ENCODE measurements at places on chromosomes 11 and 22.

- no peak for DNase-seq
These were observed 621.1 kb downstream of the OPCML start for GRCh38 chr11:132911186-132911585.

DNA sequence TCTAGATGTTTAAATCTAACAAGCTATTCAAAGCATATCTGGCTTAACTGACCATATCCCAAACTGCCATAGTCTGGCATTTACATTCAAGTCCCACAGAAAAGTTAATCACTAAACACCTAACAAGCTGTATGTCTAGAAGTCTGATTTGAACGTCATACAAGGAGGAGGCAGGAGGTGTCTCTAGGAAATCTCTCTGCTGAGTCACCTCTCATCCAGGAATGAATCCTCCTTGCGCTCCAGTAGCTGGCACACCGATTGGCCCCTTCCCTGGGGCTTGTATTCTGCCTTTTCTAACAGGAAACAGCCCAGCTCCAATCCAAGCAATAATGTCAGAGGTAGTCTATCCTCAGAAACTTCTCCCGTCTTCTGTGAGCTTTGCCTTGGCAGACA, 31.8 kb downstream of the FEZ1 start:
- no peak for DNase-seq

GRCh38 chr22:37206841-37207821, 5.1 kb downstream of the SSTR3 start:
- no peak for DNase-seq

DNA sequence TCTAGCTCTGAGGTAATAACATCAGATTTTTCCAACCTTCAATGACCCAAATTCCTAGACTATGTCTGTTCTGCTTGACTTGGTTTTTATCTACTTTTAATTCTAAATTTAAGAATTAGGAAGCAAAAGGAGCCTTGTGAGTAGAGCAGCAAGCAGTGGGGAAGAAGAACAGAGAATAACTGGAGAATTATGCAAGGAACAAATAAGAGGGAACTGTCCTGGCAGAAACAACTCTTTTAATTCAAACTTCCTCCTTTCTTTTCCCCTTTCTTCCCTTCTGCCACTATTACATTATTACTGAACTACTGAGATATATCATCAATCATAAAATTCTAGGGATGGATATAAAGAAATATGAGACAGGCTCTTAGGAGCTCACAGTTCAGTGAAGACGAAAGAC, 276.1 kb downstream of the SBF2 start:
- no peak for DNase-seq

DNA sequence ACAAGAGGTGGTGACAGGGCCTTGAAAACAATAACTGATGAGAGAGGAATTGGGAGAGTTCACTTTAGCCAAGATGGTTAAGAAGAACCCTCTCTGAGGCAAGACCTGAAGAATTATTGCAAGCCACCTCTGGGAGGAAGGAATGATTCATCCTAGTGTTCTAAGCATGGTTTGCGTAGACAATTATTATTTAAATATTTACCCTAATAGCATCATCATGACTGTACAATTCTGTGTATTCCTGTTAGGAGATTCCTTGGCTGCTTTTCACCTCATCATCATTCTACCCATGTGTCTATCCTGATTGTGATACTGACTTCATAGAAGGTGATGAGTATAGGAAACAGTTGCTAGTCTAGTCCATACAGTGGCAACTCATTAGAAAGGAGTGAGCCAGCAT, 264.4 kb downstream of the DDX10 start:
- no peak for DNase-seq

GRCh38 chr22:50084614-50085021, 608 bp downstream of the MLC1 start:
- no peak for DNase-seq

- no peak for DNase-seq
These were observed 114.9 kb downstream of the MPPED2 start for GRCh38 chr11:30471244-30471643.

GRCh38 chr22:44424359-44424682, 73.7 kb downstream of the RTL6 start:
- DNase-seq, result no peak

- no peak for DNase-seq
These were observed 23.8 kb downstream of the NPTXR start for GRCh38 chr22:38820020-38820419.

- DNase-seq, result no peak
These were observed 166.7 kb downstream of the TBC1D22A start for GRCh38 chr22:46929046-46929709.

GRCh38 chr11:16986434-16987204, 27.6 kb downstream of the PLEKHA7 start:
- no peak for DNase-seq

GRCh38 chr11:76073724-76074123, 132.6 kb downstream of the WNT11 start:
- no peak for DNase-seq

- no peak for DNase-seq
These were observed 639 bp downstream of the CRY2 start for GRCh38 chr11:45847911-45848316.

DNA sequence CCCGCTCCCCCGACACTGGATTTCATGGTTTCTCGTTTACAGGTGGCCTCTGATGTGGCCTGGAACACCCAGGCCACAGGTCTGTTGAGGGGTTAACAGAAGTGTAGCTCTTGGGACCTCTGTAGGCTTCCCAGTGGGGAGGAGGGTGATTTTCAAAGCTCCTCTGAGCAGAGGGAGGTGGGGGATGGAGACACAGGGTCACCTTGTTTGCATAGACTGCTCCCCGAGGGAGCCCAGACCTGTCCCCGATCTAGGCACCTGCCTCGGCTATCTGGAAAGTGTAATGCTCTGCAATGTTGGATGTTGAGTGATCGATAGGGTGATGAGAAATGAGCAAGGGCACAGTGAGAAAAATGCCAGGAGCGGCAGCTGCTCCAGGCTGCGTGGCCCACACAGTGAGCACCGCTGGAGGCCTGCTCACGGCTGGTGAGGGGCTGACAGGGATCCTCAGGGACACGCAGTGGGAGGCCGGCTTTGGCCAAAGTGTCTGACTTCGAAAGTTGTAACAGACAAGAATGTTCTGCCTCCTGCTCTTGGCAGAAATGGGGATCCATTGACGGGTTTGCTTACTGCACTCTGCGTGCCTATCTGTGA, 594.1 kb downstream of the BRD1 start:
- no peak for DNase-seq

DNA sequence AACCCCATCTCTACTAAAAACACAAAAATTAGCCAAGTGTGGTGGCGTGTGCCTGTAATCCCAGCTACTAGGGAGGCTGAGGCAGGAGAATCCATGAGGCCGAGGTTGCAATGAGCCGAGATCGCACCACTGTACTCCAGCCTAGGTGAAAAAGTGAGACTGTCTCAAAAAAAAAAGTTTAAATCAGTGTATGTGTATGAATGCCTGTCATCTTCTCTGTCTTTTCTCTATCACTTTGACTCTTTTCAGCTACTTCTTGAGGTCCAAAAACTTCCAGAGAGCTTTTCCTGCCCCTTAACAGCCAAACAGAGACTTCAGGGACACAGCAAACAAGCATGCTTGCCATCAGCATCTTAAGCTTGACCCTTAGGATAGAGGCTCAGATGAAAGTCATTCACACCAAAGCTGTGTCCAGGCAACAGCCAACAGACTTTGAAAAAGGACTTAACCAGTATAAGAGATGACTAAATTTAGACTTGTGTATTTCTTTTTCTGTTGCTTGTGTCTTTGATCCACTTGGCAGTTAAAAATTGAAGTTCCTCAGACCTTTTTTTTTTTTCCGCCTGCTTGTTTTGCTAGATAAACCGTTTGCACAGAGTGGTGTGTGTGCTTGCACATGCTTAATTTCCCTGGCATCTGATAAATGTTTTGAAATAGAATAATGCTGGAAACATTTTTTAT, 151.9 kb downstream of the DBX1 start:
- DNase-seq, result no peak

GRCh38 chr11:46485856-46486443, 94.4 kb upstream of the CHRM4 start:
- DNase-seq, result no peak

DNA sequence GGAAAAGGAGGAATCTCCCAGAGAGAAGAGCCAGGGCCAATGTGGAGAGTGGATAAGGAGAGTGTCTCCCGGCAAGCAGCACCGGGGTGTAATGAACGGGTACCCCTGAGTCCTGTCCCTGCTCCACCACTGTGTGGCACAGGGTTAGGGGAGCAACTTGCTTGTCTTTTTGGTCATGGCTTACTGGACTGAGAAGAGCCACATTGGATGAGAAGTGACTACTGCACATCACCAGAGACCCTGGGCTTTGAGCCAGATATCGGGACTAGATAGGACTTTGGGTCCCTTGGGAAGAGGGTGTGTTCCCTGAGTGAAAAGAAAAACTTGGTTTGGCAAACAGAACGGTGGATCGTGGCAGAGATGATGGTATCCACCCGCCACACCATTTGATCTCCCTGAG, 24.6 kb downstream of the SDHAF2 start:
- no peak for DNase-seq

DNA sequence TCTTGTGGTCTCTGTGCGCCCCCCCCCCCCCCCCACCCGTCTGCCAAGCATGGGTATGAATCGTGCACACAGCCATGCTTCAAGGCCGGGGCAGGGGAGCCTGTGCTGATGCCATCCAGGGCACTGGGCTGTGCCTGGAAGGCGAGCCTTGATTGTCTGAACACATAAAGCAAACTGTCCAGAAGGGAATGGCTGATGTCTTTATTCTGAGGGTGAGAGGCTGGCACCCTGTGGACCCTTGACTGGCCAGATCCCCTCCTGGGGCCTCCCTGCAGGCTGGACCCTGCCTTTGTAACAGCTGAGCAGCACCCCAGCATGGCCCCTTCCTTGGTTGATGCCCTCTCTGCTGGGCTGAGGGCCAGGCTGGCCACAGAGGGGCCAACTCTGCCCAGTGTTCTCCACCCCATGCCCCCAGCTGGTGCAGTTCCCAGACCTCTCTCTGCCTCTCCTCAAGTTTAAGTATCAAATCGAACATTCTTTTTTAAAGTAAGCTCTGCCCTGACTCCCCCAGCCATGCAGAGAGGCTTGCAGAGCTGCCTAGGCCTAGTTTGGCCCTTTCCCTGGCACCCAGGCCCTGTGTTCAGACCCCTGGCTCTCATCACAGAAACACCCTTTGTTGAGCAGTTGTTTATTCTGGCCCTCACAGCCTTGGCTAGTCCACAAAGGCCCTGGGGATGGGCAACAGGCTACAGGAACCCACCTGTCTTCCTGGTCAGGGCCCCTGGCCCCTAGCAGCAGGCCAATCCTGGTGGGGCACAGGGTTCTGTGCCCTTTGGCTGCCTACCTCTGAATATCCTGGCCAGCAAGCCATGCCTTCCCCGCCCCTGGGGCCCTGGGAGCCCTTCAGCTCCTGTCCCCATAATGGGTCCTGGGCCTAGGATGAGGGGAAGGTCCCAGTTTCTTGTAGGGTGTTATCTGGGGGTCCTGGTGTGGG, 3.9 kb upstream of the RANBP1 start:
- peak; percentile 12 for DNase-seq

- no peak for DNase-seq
These were observed at the start of gene PVALB for GRCh38 chr22:36816636-36817524. TSS of gene PVALB (minus strand) at chr22:36817035. CDS start at chr22:36817005, 30 bp downstream.

DNA sequence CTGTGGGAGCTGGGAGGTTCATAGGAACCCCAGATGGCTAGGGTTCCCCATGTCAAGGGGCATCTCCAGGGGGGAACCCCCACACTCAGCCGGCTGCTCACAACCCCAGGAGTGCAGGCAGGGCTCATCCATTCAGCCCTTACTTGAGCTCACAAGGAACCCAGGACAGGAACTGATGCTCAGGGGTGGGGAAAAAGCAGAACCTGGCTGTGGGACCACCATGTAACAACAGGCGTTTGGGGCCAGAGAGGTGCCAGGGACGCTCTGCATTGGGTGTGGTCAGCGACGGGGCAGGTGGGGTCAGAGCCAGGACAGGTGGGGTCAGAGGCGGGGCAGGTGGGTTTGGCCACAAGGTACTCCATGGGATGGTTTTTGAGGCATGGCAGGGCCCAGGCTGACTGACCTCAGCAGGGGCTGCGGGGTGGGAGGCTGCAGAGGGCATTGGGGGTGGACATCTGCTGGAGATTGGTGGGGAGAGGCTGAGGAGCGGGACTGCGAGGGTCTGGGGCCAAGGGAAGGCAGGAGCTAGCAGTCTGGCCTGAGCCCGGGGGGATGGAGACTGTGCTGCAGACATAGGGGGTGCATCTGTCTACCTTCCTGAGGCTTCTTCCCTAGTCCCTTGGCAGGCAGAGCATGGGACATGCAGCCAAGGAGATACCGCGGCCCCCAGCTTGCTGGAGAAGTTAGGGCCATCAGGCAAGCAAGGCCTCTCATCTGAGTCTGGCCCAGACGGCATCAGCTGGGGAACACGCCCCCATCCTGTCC, 34.0 kb upstream of the CARS1 start:
- DNase-seq, result no peak

- peak; percentile 1 for DNase-seq
These were observed 89.0 kb downstream of the ISX start for GRCh38 chr22:35154937-35155387.

- no peak for DNase-seq
These were observed at the start of gene LGALS12 for GRCh38 chr11:63505857-63506528. TSS of gene LGALS12 (plus strand) at chr11:63506084. CDS start at chr11:63506459, 375 bp downstream.

DNA sequence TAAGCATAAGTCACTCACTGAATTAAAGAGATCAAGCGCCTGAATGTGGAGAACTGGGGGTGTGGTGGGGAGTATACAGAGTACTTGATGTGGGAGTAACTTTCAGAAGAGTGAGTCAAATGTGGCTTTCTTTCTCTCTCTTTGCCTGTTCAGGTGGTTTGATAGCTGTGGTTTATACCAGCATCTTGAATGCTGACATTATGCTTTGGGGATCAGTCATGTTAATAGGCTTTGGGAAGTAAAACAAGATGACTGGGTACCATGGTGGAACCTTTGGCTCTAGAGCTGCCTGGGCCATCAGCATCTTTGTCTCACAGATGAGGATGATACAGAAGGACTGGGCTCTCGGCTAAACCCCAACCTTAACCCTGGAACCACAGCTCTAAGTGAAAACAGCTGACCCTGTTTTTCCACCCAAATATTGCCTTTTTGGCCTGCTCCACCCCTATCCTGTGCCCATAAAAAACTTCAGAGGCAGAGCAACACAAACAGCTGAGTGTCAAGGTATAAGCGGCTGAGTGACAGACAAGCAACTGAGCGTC, 58.2 kb upstream of the GNAZ start:
- DNase-seq, result no peak

- no peak for DNase-seq
These were observed 153.7 kb downstream of the FEZ1 start for GRCh38 chr11:125342281-125342930.
